ENCODE measurements at places on chromosomes 1 and 21.
A peak's percentile ranks its signal among the peaks of the same experiment; 100 is the strongest.

DNA sequence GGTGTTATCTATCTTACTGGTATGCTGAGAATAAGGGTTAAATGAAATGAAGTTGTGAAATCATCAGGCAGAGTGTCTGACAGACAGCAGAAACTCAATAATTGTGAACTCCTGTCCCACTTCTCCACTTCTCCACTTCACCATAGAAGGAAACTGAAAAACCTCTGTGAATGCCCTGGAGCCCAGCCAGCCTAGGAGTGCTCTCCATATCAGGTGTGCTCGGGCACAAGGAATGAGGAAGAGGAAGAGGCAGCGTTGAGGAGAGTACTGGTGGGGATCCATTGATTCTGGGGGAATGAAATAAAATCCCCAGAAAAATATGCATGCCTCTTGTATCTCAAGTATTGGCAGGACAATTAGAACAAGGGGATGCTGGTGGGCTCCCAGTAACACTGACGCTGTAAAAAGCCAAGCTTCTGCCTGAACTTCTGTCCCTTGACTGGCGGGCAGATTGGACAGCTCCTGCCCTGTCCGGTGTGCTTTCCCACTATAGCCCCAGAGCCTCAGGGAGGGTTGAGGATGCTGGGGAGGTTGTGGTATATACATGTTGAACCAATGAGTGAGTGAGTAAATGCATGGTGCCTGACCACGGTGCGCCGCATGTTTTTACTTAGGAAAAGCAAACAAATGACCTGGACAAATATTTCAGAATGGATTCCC is 47.7 kb downstream of the NMNAT2 start:
- DNase-seq = no peak

GRCh38 chr1:169586067-169586394 is 250 bp downstream of the F5 start:
- no peak for DNase-seq

GRCh38 chr1:99217599-99217998 is 46.7 kb upstream of the PLPPR4 start:
- DNase-seq = peak; percentile 13

- DNase-seq = no peak
Measured at GRCh38 chr1:3895951-3896325, 4.1 kb downstream of the C1orf174 start.

GRCh38 chr1:220894025-220894923 is 15.0 kb downstream of the HLX start:
- peak; percentile 48 for DNase-seq

DNA sequence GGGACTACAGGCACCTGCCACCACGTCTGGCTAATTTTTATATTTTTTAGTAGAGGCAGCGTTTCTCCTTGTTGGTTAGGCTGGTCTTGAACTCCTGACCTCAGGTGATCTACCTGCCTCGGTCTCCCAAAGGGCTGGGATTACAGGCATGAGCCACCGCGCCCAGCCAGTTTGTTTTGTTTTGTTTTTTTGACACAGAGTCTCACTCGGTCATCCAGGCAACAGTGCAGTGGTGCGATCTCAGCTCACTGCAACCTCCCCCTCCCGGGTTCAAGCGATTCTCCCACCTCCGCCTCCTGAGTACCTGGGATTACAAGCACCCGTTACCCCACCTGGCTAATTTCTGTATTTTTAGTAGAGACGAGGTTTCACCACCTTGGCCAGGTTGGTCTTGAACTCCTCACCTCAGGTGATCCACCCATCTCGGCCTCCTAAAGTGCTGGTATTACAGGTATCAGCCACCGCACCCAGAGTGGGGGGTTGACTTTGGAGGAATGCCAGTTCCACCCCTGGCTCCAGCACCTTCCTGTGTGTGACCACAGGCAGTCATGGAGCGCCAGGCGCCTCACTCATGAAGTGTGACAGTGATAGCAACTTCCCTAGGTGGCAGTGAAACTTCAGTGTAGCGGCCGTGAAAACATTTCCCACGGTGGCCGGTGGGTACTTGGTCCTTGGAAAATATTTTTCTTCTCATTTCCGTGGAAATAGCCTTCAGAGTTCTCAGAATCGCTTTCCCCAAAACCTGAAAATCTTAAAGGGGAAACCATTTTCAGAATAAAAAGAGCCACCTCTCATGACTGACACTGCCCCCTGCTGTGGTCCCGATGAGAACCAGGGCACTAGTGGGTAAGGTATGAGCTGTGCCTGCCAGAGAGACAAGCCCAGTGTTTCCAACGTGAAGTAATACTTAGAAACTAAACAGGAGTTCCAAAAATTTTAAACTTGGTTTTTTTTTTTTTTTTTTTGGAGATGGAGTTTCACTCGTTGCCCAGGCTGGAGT is 48.6 kb downstream of the WDR4 start:
- peak; percentile 16 for DNase-seq

DNA sequence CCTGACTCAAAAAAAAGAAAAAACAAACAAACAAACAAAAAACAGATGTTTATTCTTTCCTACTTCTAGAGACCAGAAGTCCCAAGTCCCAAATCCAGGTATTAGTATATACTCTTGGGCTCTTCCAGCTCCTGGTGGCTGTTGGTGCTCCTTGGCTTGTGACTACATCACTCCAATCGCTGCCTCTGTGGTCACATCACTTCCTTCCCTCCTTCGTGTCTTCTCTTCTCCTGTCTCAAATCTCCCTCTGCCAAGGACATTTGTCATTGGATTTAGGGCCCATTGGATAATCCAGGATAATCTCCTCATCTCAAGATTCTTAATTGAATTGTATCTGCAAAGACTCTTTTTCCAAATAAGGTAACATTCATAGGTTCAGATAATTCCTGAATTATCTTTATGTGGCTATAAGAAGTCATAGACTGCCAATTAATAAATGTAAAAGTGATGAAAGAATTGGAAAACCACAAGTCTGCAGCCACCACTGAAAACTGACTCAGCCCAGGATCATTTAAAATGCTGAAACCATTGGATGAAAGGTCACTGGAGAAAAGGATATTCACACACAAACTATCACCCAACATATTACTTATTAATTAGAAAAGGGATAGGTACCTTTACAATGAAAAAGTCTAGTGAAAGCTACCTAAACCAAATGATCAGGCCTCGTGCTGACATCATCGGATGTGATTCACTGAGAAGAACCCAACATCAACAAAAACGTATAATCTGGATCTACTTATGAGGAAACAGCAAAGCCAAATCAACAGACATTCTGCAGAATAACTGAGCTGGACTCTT is 67.1 kb downstream of the ZNF281 start:
- DNase-seq = no peak

- no peak for DNase-seq
Measured at GRCh38 chr1:24959623-24959975, 29.5 kb upstream of the RUNX3 start.

DNA sequence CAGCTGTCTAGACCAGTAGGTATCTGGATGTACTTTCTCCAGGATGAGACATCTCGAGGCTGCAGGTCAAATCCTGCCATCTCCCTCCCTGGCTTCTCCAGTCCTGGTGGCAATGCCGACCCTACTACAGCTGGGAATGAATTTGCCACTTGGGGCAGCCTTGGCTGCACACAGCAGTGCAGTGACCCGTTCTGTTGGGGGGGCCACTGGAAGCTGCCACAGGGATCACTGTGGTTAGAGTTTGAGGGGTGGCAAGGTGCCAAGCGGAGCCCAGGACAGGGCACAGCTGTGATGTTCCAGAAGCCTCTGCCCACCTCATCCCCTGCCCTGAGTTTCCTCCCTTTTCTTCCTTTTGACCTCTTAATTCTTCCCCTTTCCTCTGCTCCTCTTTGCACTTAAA is 17.1 kb downstream of the COL6A2 start:
- no peak for DNase-seq

GRCh38 chr1:9855186-9855585 is 31.4 kb upstream of the CLSTN1 start:
- no peak for DNase-seq

DNA sequence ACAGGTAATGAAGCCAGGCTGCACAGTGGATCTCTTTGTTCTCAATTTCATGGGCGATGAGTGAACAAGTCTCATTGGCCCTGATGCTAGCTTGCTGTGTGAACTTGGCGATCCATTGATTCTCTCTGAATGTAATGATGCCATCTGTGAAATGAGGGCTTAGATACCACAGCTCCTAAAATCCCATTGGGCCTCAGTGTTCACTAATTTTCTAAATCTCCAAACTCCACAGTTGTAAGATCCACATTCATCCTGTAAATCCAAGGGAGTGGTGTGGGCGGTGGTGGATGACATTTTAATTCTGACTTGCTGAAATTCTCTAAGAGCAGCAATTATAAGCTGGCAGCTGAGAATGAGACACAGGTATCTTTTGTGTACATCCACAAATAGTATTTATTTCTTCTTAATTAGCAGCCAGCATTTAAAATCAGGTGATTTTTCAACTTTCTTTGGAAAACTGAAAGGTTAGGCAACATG is 9.6 kb upstream of the ACTL8 start:
- DNase-seq = no peak

DNA sequence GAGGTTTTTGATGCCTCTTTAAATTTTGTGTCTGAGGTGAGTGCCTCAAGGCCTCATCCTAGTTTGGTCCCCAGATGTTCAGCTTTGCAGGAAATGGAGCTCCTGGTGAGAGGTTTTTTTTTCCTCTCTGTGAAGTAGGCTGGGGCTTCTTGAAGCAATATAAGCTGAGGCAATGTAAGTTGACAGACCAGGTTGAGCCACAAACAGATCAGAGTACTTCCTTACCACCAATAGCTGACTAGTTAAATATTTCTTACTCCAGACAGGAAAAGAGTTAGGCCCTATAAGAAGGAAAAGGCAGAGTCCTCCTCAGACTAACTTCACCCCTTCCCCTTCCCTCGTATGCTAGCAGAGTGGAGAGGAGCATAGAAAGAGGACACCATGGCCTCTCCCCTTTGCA is 341.0 kb downstream of the LMO4 start:
- no peak for DNase-seq
